ENCODE measurements at places on chromosomes 3 and 15.
A peak's percentile ranks its signal among the peaks of the same experiment; 100 is the strongest.

GRCh38 chr3:56918111-56918568 lies 116.4 kb upstream of the ARHGEF3 start:
- no peak for DNase-seq

DNA sequence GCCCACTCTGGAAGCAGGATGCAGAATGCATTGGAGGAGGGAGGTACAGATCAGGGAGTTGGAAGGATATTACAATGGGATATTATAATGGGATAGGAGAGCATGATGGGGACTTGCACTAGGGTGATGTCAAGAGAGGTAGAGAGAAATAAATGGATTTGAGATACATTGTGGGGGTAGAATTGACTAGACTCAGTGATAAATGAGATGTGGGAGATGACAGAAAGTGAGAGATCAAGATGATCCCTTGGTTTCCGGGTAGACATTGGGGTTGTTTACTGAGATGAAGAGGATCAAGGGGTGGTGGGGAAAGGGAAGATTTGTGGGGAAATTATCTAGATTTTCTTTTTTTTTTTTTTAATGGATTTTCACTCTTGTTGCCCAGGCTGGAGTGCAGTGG lies 42.7 kb downstream of the BFSP2 start:
- DNase-seq = no peak

DNA sequence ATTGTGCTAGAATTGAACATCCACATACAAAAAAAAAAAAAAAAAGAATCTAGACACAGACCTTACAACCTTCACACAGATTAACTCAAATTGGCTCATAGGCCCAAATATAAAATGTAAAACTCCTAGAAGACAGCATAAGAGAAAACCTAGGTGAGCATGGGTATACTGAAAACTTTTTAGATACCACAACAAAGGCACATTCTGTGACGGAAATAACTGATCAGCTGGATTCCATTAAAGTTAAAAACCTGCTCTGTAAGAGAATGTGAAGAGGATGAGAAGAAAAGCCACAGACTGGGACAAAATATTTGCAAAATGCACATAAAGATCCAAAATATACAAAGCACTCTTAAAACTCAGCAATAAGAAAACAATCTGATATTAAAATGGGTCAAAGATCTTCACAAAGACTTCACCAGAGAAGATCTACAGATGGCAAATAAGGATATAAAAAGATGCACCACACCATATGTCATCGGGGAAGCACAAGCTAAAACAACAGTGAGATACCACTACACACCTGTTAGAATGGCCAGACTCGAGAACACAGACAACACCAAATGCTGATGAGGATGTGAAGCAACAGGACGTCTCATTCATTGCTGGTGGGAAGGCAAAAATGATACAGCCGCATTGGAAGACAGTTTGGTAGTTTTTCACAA lies 167.9 kb downstream of the PDE8A start:
- no peak for DNase-seq

GRCh38 chr3:186476541-186476940 lies 67.6 kb downstream of the CRYGS start:
- DNase-seq = no peak

DNA sequence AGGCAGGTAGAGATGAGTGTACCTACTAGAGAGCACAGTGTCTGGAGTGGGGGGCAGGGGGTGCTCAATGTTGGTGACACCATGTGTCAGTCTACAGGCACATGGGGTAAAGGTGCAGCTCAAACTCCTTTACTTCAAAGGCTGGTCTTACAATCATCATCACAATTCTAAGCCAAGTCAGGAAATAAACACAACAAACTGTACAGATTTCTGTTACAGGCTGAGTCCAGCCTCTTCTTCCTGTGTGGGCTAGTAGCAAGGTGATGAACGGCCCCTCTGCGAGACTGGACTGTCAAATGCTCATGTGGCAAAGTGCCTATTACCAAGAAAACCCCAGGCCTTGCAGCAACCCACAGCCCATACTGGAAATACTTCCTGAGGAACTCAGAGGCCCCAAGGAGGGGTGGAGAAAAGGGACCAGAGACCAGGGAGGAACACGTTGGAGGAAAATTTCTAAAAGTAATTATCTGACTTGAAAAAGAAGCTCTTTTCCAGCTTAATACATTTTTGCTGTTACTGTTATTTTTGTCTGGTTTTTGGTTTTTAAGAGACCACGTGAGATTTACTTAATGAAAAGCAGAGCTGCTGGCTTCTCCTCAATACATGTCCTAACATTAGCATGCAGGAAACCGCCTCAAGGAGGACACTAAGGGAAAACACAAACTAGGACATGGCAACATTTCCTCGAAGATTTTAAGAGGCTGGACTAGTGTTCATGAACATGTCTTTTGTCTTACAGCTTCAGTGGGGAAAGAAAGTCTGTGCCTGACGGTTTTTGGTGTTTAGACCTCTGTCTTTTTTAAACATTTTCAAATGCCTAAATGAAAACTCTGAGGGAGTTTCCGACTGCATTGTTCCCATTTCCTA lies 29.5 kb downstream of the TBC1D2B start:
- peak; percentile 51 for DNase-seq

GRCh38 chr3:155448531-155448930 lies 155.0 kb upstream of the STRIT1 start:
- no peak for DNase-seq

DNA sequence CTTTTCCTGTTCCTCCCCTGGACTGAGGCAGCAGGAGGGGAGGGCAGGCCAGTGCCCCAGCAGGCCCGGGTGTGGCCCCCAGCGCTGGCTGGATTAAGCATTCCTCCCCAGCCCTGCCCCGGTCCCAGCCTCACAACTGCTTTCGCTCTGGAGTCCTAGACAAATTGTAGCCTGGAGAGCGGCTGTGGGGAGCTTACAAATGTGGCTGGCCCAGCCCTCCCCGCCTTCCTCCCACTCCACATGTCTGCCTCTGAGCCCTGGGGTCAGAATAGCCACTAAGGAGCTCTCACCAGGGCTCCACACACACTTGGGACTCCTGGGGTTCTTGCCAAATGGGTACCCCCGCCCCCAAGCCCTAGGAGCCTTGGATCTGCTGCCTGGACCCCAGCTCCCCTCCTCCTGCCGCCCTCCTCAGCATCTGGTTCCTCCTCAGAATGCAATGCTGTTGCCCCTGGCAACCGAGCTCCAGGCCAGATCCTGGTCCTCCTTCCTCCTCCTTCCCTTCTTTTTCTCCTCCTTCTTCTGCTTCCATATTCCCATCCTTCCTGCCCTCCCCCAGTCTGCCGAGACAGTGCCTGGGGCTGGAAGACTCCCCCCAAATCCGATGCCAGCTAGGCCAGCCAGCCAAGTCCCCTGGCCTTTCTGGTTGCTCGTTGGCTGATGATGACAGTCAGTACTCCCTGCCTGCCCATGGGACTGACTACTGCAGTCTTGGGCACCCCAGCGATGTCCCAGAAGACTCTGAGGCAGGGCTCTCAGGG lies 91.1 kb downstream of the LINGO1 start:
- DNase-seq = no peak

DNA sequence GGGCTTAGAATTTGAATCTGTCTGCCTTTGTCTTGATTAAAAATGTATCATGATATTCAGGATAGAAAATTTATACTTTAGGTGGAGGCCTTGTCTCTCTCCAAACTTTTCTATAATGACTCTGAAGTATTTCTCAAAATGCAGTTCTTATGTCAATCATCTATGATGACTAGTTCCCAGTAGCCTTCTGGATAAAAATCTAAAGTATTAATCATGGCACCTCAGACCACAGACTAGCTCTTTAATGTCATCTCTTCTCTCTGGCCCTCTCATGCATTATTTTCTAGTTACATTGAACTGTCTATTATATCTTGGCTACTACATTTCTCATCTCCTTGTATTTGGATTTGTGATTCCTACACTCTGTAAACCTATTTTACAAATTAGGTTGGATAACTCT lies 96.9 kb downstream of the ZPLD1 start:
- peak; percentile 70 for DNase-seq

DNA sequence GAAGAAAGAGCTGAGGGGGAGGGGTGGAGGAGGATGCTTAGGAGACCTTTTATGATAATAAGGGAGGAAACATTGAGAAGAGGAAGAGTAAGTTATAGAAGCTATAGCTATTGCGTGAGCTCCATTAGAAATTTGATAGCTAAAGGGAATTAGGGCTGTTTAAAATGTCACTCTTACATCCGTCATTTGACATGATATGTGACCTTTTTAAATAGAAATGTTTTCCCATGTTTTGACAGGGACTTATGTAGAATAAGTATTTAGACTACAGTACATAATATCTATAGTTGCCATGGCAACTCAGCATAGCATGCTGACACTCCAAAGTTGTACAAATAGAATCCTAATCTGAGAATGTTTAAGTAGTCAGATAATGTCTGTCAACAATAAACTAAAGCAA lies 19.2 kb downstream of the RAD51 start:
- DNase-seq = no peak

GRCh38 chr3:115217678-115218451 lies 70.8 kb upstream of the ZBTB20 start:
- peak; percentile 76 for DNase-seq

DNA sequence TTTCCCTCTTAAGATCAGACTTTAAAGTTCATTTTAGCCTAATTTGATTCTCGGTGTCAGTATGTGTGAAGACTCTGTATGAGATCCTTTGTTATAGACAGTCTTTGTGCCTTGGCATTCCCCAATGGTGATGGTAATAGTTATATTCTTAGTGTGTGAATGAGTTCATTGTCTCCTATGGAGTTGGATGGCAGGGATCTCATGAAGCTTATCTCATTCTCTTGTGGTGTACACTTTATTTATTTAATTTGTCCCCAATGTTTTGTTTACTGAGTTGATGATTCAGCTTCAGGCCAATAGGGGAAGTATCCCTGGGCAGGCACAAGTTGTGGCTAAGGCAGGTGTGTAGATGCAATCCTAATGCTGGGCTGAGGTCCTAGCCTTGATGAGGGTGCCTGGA lies 222.0 kb upstream of the DPPA4 start:
- DNase-seq = peak; percentile 6

DNA sequence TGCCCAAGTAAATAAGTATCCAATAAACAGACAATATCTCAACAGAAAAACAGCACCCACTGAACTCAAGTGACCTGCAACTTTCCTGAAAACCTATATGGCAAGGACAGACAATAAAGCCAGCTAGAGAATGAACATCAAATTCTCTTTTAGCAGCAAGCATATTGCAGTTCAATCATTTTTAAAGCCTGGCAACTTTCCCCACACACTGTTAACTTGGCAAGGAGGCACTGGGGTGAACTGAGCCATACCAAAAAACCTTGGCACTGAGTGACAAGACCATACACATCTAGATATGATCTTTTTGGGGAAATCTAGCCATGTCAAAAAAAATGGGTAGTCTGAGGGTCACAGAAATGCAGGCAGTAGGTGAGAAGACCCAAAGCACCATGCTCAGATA lies 174.6 kb downstream of the STT3B start:
- no peak for DNase-seq

DNA sequence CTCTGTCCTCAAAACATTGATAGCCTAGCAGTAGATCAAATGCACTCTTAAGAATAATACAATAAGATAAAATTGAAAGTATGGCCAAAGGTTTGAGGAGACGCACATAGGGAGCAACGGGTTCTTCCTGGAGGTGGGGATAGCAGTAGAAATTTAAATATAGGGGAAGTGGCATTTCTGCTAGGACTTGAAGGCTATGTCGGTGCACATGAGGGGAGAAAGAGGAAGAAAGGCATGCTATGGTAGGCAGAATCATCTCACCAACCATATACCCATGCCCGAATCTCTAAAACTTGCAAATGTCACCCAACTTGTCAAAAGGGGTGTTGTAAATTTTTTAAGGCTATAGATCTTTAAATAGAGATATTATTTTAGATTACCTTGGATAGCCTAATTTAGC lies 735.1 kb upstream of the LMCD1 start:
- no peak for DNase-seq

GRCh38 chr3:101117980-101118379 lies 124.8 kb upstream of the ABI3BP start:
- no peak for DNase-seq

DNA sequence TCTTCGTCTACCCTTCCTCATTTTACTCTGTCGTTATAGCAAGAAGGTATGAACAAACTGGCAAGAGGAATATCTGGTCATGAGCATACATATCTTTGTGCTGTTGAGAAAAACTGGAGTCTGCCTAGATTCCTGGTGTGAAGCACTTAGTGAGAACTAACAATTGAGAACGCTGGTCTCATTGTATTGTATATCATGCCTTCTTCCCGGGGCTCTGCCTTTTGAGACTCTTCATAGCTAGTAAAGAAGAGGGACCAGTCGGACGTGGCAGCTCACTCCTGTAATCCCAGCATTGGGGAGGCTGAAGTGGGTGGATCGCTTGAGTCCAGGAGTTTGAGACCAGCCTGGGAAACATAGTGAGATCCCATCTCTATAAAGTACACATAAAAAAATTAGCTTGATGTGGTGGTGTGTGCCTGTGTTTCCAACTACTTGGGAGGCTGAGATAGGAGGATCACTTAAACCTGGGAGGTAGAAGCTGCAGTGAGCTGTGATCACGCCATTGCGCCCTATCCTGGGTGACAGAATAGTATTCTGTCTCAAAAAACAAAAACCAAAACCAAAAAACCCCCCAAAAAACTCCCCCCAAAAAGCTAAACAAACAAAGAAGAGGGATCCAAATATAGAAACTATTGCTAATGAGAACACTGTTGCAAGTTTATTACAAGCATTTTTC lies 11.8 kb downstream of the CMC1 start:
- DNase-seq = no peak

- DNase-seq = no peak
Measured at GRCh38 chr3:192515664-192516045, 211.7 kb downstream of the FGF12 start.

- DNase-seq = peak; percentile 62
Measured at GRCh38 chr3:73508330-73508954, 116.3 kb downstream of the PDZRN3 start.

- DNase-seq = no peak
Measured at GRCh38 chr15:47877836-47878235, 160.5 kb downstream of the SEMA6D start.

DNA sequence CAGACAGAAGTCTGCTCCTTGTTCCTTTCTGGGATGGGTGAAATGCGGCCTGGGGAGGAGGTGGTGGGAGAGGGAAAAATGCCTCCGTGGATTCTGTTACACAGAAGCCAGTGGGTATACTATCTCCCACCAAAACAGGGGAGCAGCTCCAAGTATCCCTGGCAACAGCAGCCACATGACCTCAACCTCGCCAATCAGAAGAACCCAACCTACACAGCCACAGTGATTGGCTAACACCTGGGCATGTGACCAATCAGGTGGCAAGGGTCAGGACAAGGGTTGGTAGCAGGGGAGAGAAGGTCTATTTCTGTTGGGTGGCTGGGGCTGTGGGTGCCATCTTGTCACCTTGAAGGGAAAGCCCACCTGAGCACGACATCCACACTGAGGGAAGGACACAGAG lies 9.1 kb upstream of the ACAD9 start:
- DNase-seq = no peak

- DNase-seq = no peak
Measured at GRCh38 chr3:52099001-52099401, 42.6 kb upstream of the DUSP7 start.

GRCh38 chr3:172799246-172799645 lies 48.7 kb downstream of the ECT2 start:
- DNase-seq = no peak

- DNase-seq = no peak
Measured at GRCh38 chr15:78875107-78875914, 2.6 kb downstream of the MORF4L1 start.

GRCh38 chr3:52527732-52528585 lies 5.7 kb downstream of the NT5DC2 start:
- DNase-seq = no peak

- no peak for DNase-seq
Measured at GRCh38 chr3:192726385-192726784, 956 bp downstream of the FGF12 start.

GRCh38 chr3:124092811-124093210 lies 100.9 kb upstream of the ROPN1 start:
- no peak for DNase-seq
